Left forelimb (tissue), 1 donor: ENCODE measurements at places on chromosomes 2 and 18.

DNA sequence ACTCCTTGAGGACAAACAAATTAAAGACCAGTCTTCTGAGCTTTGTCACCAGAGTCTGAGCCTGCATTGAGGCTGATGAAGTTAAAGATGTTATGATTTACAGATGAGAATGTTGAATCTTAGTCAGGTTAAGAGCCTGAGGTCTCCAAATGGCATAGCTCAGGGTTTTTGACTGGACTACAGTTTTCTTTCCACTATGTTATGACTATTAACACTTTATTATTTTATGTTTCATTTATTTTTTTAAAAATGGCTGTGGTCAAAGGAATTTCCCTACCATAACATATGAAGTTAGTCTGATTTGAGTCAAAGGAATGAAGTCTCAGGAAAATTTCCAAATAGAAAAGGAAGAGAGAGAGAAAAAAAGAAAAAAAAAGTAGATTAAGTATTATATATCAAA lies 39.7 kb upstream of the CWC22 start:
- no peak for DNase-seq

DNA sequence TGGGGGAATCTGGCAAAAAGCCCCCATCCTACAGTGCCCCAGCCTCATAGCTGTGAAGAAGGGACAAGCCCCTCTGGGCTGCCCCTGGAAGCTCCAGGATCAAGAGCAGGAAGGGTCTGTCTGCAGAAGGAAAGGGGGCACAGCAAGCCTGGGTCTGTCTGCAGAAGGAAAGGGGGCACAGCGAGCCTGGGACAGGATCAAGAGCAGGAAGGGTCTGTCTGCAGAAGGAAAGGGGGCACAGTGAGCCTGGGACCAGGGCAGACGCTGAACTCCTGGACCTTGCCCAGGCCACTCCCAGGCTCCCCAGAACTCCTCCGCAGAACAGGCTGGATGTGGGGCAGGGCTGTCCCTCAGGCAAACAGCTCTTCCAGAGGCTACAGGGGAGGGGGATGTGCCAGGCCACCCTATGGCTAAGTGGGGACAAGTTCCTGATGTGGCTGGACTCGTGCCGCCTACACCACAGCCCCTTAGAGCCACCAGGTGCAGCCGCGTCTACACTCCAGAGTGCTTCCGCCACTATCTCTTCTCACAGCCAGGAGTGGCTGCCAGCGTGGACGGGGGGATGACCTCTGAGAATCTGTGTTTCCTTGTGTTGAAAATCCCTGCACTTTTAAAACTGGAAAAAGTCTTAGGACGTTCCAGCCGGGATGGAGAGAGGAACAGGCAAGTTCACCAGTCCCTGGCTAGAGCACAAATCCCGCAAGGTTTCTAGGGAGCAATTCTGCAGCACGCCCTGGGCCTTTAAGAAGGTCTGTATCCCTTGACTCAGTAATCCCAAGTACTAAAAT lies 20.8 kb downstream of the KIF1A start:
- DNase-seq = peak; percentile 64

- DNase-seq = no peak
These were observed 247.4 kb upstream of the CYP26B1 start for GRCh38 chr2:72395096-72395495.

GRCh38 chr2:175855236-175855635 lies 146.8 kb downstream of the LNPK start:
- no peak for DNase-seq

- no peak for DNase-seq
These were observed 17.4 kb downstream of the PTCD3 start for GRCh38 chr2:86123328-86123925.
